ENCODE measurements at places on chromosomes 12 and 14.

GRCh38 chr12:115737895-115738294 is 539.6 kb downstream of the MED13L start:
- no peak for DNase-seq

- no peak for DNase-seq
Measured at GRCh38 chr14:37746140-37746832, 150.9 kb downstream of the TTC6 start.

GRCh38 chr14:40280652-40281051 is 848.4 kb upstream of the FBXO33 start:
- no peak for DNase-seq

DNA sequence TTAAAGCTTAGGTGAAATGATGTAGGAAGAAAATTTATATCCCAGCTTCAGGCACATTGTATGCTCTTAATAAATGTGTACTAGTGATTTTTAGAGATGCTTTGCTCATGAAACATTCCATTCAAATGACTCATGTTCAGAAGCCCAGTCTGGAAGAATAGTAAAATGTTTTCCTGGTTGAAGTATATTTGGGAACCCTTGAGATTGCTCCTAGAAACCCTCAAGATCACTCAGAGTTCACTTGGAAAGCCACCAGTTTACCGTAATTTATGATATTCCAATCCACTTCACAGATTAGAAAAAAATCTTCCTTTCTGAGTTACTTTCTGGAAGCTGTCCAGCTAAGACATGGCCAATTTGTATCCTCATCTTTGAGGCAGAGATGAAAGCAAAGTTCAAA is 186.4 kb downstream of the SYT10 start:
- no peak for DNase-seq

- DNase-seq, result no peak
Measured at GRCh38 chr14:49774106-49774505, 6.2 kb downstream of the KLHDC2 start.

- no peak for DNase-seq
Measured at GRCh38 chr14:35509846-35510245, 24.1 kb upstream of the INSM2 start.

DNA sequence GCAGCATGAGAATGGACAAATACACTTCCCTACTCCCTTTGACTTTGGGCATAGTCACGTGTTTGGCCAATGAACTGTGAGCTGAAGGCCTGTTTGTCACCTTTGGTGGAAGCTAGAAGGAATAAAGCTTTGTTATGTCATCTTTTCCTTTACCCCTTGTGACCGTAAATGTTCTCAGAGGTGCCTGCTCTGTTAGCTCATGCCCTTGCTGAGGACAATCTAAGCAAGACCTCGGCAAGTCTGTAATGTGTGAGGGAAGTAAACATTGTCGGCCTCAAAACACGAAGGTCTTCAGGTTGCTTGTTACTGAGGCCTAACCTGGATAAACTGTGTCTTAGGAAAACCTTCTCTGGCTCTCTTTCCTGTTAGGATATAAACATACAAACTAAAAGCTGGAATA is 354.2 kb downstream of the TMEM132D start:
- DNase-seq, result no peak

DNA sequence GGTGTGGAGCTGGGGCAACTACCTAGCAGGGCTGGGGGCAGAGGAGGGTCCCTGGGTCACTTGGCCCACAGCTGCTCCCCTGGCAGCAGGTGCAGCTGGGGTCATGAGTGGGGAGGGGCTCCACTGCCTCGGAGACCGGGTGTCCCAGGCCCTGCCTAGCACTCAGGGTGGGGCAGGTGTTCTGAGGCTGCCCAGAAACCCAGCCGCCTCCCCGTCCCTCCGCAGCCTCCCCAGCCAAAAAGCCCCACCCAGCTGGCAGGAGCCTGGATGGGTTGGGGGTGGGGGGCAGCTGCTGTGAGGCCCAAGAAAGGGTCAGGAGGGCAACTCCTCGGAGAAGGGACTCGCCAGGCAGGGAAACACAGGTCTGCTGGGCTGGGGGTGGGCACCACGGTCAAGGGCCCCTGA is 11.2 kb downstream of the AHNAK2 start:
- no peak for DNase-seq

- no peak for DNase-seq
Measured at GRCh38 chr14:49934646-49935045, 41.8 kb downstream of the ARF6 start.

DNA sequence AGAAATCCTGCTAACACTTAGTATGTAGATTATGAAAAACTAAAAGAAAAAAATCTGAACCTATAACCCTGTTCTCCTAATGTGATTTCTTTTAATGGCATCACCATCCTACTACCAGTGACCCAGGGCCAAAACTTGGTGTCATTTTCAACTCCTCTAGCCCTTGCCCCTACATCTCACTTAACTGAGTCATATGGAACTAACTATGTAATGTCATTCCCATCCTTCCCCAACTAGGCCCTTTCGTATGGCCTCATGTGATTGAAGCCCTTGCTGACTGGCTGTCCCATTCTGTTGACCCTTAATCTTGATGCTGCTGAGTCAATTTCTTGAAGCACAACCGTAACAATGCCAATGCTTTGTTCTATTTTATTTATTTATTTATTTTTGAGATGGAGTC is 7.6 kb downstream of the DMAC2L start:
- DNase-seq, result no peak

DNA sequence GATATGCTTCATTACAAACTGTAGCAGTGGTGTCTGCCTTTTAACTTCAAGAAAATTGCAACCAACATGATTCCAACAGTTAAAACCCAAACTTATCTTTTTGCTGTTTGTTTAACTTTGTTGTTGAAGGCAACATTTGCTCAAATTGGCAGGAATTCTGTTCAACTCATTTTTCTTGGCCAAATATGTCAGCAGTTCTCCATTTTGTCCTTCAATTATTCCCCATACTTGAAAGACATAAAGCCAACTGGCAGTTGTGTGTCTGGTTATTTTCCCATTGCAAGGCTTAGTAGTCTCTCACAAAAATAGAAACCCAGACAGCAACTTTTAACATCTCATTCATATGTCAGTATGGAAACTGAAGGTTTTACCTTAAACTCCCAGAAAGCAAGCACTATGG is 146.3 kb downstream of the LRIG3 start:
- no peak for DNase-seq

GRCh38 chr12:123972457-123973401 is at the start of the genes CCDC92 and ZNF664:
Gene CCDC92 (minus strand): TSS chr12:123972831. CDS start chr12:123944305, 28,526 bp downstream.
Gene ZNF664 (plus strand): TSS chr12:123973215. CDS start chr12:124012145, 38,930 bp downstream.
- peak; percentile 93 for DNase-seq
